GM23338 (cell line): ENCODE measurements at places on chromosomes 6 and 20. TPM values are rescaled to one million over a fixed set of nuclear protein-coding genes. Genes with fewer than 3 reads are reported as not detected.

The FRMD1 gene
- 1.0 TPM in 2 replicates for total RNA-seq

The VSX1 gene
- 0.16 and 0.73 TPM in 2 replicates for total RNA-seq

The LINC00237 gene
- 0.31 TPM in 1 of 2 replicates, not detected in the other for total RNA-seq

The CDSN gene
- 0.07 TPM in 1 of 2 replicates, not detected in the other for total RNA-seq

The EDN3 gene
- 0.17 and 1.2 TPM in 2 replicates for total RNA-seq

DNA sequence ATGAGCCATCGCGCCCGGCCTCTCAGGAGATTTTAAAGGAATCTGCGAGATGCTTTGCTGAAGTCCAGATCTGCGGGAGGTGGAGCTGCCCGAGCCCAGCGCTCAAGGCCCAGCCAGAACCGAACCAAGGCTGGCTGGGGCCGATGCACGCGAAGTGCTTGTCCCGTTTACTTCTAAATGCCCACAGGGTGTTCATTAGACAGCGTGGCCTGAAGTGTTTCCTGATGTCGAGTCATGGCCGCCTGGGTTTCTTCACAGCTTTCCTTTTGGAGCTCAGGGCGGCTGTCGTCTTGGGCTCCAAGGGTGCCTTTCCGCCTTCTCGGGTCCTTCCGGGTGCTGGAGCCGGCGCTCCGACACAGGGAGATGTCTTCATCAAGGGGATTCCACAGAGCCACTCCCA is 25.1 kb upstream of the CCR6 start:
- no peak for DNase-seq
- no peak overlapping the region for H3K27ac ChIP-seq
- H3K4me1 ChIP-seq, result peaks cover 7% of the 10 kb centered on the region; the same call in 1 of the 2 replicates

DNA sequence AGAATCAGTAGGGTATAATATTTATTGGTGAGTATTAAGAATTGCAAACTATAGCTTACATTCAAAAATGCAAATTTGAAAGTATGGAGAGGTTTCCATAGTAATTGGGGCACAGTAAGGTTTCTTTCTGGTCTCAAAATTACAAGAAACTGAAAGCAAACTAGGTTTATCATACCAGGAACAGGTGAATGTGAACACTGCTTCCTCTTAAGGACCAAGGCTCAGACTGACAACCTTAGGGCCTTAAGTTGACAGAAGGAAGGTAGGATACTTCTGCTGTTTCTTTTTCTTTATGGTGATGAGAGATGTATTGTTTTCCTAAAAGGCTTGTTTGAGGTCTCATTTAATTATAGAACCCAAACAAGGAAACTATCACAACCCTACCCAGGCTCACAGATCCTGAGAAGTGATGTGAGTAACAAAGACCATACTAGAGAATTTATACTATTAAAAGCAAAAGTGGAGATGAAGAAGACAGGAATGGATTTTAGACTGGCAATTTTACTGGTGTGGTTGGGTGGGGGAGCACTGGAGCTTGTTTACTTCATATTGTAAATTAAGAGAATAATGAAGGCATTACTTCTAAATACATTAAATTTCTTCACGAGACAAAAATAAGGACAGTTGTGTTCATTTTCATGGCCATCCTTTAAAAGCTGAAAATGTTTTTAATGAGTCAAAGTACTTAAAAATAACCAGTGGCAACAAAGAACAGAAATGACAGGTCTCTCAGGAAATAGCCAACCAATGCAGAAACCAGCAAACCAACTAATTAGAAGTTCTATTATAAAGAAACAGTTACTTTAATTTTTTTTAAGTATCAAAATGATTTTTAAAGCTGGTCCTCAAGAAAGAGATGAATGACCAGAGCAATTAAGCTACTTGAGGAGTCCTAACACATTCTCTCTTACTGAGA is 21.3 kb downstream of the STAU1 start:
- H3K4me3 ChIP-seq, result no peak overlapping the region
- H3K36me3 ChIP-seq, result no peaks in the 10 kb centered on the region; the same call in 1 of the 2 replicates
- H3K27ac ChIP-seq, result peak overlapping the region; percentile 33

DNA sequence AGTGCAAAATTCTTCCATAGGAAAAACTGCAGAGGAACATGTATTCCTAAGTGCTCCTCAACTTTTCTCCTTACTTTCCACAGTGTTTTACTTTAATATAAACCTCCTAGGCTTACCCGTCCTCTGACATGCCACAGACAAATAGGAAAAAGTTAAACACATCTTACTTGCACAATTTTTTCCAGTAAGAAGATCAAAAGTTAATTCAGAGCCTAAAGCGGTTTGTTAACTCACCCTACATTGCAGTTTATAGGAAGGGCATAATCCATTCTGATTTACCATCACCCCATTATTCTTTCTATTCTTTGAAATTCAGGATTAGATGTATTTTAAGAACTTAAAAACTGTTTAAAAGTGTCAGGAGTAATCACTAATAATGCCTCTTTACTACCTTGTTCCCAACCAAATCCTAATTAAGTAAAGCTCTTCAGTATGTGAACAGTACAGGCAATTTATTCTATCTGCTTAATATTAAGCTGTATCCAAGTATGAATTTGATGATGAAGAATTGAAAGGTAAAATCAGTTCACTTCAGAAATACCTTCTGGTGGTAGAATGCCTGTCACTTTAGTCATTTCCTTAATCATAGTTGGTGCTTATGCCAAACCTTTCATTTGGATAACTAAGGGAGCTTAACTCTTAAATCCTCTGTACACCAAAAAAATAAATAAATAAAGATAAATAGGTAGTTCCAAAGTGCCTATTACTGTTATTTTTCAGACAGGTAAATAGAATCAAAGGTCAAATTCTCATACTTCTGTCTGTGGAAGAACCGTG is 292.0 kb downstream of the ALDH8A1 start:
- no peaks in the 10 kb centered on the region for H3K36me3 ChIP-seq
- H3K4me1 ChIP-seq, result peaks cover 5% of the 10 kb centered on the region; the same call in 1 of the 2 replicates
- H3K27me3 ChIP-seq, result no peaks in the 10 kb centered on the region
- DNase-seq, result no peak
- no peak overlapping the region for H3K4me3 ChIP-seq

GRCh38 chr20:45104786-45105185 is 3.9 kb upstream of the KCNS1 start:
- H3K4me3 ChIP-seq, result no peak overlapping the region
- H3K27me3 ChIP-seq, result peaks cover 21% of the 10 kb centered on the region
- H3K4me1 ChIP-seq, result no peaks in the 10 kb centered on the region
- no peak for DNase-seq
- H3K27ac ChIP-seq, result no peak overlapping the region

DNA sequence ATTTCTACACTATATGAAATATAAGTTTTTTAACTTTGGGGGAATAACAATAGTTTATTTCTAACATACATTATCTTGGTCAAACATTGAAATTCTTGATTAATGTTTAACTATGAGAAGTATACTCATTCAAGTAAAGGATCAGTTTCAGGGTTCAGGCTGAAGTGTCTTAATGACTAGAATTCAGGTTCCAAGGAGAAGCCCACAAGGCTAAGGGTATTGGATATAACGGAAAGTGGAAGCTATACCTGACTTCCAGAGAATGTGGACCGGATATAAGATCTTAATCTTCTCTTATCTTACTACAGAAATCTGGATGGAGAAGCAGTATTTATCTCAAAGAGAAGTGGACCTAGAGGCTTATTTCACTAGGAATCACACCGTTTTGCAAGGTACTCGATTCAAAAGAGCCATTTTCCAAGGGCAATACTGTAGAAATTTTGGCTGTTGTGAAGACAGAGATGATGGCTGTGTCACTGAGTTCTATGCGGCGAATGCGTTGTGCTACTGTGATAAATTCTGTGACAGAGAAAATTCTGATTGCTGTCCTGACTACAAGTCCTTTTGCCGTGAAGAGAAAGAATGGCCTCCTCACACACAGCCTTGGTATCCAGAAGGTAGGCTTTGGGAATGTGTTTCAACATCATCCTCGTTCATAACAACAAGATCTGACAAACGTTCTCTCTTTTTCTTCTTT is at the start of gene TINAG:
TINAG (plus strand) TSS at position 153 of the 697 bp plus-strand sequence; CDS start at position 263, 110 bp downstream.
- no peak for DNase-seq
- peaks cover 6% of the 10 kb centered on the region; the same call in 1 of the 2 replicates for H3K4me1 ChIP-seq
- no peak within 1 kb of the TSS for H3K27ac ChIP-seq
- no peaks in the 10 kb centered on the region for H3K36me3 ChIP-seq

GRCh38 chr20:63138855-63139341 is 77.0 kb downstream of the YTHDF1 start:
- H3K27ac ChIP-seq, result no peak overlapping the region
- H3K4me3 ChIP-seq, result no peak overlapping the region
- peaks cover 4% of the 10 kb centered on the region; the same call in 1 of the 2 replicates for H3K4me1 ChIP-seq

GRCh38 chr6:5617179-5617578 is 355.9 kb downstream of the FARS2 start:
- H3K4me1 ChIP-seq, result no peaks in the 10 kb centered on the region
- no peak overlapping the region for H3K4me3 ChIP-seq
- no peaks in the 10 kb centered on the region for H3K27me3 ChIP-seq
- no peak overlapping the region for H3K27ac ChIP-seq

- H3K36me3 ChIP-seq, result no peaks in the 10 kb centered on the region
- no peaks in the 10 kb centered on the region for H3K4me1 ChIP-seq
- no peak overlapping the region for H3K4me3 ChIP-seq
- H3K27me3 ChIP-seq, result no peaks in the 10 kb centered on the region
- H3K27ac ChIP-seq, result no peak overlapping the region
Observed at GRCh38 chr6:157476797-157477196, 95.8 kb downstream of the ZDHHC14 start.

GRCh38 chr20:1434571-1435336 is 31.9 kb downstream of the NSFL1C start:
- H3K27me3 ChIP-seq, result no peaks in the 10 kb centered on the region
- no peak overlapping the region for H3K4me3 ChIP-seq
- H3K27ac ChIP-seq, result no peak overlapping the region

DNA sequence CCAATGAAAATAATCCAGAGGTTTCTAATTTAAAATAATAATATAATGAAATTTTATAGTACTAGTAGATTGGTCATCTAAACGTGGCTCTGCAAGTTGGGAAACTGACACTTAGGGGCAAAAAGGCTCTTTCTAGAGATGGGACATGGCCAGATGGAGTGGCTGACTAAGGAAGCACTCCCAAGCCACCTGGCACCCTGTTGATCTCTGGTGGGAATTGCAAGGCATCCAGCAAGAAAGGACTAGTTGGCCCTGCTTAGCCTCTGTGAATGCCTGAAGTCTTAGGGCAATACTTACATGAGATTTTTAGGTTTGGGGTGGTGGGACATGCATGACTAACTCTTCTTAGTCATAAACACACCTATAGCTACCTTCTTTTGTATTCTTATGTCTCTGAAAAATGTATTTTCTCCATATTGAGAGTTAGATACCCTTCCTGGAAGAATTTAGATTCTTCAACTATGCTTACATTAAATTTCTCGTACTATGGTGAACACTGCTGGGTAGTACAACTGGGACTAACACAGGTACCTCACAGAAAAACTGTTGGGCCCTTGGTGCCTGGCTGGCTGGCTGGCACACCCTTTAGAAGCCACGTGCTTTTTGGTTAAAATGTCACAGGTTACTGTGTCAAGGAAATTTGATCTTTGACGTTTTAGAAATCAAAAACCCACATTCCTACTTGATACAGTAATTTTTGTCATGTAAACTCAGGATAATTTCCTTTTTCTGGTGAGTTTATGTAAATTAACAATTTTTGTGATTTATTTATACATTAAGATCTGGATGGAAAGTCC is 25.0 kb upstream of the SH3BGRL2 start:
- H3K4me1 ChIP-seq, result no peaks in the 10 kb centered on the region
- no peak overlapping the region for H3K27ac ChIP-seq
- peak; percentile 52 for DNase-seq
- H3K27me3 ChIP-seq, result no peaks in the 10 kb centered on the region
- no peaks in the 10 kb centered on the region for H3K36me3 ChIP-seq

DNA sequence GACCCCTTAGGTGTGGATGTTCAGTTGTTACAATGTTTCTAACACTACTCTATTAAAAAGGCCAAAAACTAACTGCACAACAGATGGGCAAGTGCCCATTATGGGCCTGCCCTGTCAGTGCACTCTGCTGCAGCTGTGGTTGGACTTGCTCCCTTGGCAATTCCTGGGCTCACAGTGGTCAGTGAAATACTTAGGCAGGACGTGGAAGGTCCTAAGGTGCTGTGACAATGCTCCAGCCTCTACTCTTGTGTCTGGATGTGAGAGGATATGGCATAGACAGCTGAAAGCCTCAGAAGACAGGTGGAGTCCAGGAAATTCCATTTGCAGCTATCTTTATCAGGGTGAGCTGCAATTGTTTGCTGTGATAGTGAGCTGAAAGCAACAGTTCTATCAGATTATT is 136.5 kb upstream of the OLIG3 start:
- H3K4me1 ChIP-seq, result peaks cover 8% of the 10 kb centered on the region; the same call in 1 of the 2 replicates
- H3K4me3 ChIP-seq, result no peak overlapping the region
- no peaks in the 10 kb centered on the region for H3K27me3 ChIP-seq
- H3K36me3 ChIP-seq, result no peaks in the 10 kb centered on the region
- no peak overlapping the region for H3K27ac ChIP-seq

GRCh38 chr6:119436583-119436982 is 87.0 kb upstream of the MAN1A1 start:
- DNase-seq, result no peak
- no peaks in the 10 kb centered on the region for H3K27me3 ChIP-seq
- no peaks in the 10 kb centered on the region for H3K36me3 ChIP-seq
- no peak overlapping the region for H3K27ac ChIP-seq

- DNase-seq, result no peak
- no peak overlapping the region for H3K4me3 ChIP-seq
- no peak overlapping the region for H3K27ac ChIP-seq
- H3K27me3 ChIP-seq, result no peaks in the 10 kb centered on the region
- H3K4me1 ChIP-seq, result no peaks in the 10 kb centered on the region
- H3K36me3 ChIP-seq, result no peaks in the 10 kb centered on the region
Observed at GRCh38 chr6:106227612-106228507, 97.7 kb downstream of the ATG5 start.

DNA sequence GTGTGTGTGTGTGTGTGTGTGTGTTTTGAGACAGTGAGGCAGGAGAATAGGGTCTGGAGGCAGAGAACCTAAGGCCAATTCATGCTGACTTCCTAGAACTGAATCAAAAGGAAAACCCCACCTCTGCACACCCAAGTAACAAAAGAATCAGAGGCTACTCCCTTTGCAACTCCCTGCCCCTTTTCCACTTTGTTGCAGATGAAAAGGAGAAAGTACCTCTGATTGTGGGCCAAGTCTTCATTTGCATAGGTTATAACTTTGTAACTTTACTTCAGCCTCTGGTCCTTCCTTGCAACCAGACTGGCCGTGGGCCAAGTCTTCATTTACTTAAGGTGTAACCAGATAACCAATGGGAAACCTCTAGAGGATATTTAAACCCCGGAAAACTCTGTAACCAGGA is 168.8 kb downstream of the EYA2 start:
- no peak overlapping the region for H3K27ac ChIP-seq
- no peaks in the 10 kb centered on the region for H3K27me3 ChIP-seq
- no peak for DNase-seq
- no peak overlapping the region for H3K4me3 ChIP-seq
- H3K36me3 ChIP-seq, result no peaks in the 10 kb centered on the region

- H3K27me3 ChIP-seq, result no peaks in the 10 kb centered on the region
- no peak overlapping the region for H3K27ac ChIP-seq
- no peaks in the 10 kb centered on the region for H3K36me3 ChIP-seq
Observed at GRCh38 chr6:87473419-87473903, 687 bp downstream of the SLC35A1 start.

DNA sequence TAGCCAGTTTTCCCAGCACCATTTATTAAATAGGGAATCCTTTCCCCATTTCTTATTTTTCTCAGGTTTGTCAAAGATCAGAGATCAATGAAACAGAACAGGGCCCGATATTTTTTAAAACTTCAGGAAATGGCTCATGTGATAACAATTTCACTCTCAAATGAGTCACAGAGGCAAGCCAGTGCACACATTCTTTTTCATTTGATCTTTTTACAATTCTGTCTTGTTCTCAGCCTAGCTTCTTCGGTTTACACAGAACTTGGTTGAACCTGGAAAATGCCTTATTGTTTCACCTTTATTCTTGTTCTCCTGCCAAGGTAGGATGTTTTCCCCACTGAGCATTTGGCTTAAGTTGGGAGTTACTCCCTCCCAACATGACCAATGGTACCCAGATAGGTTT is 258.9 kb downstream of the COL12A1 start:
- no peak for DNase-seq
- H3K36me3 ChIP-seq, result no peaks in the 10 kb centered on the region
- H3K4me1 ChIP-seq, result no peaks in the 10 kb centered on the region
- H3K27me3 ChIP-seq, result no peaks in the 10 kb centered on the region
- no peak overlapping the region for H3K27ac ChIP-seq
